ENCODE measurements at places on chromosomes 7 and 10. TPM values are rescaled to one million over a fixed set of nuclear protein-coding genes. Genes with fewer than 3 reads are reported as not detected.

The ITGB8 gene
- total RNA-seq = 1.5 TPM

The SRRM3 gene
- 6.1 TPM for total RNA-seq

The PAPSS2 gene
- total RNA-seq = 10.6 TPM

The CACNA2D1 gene
- 64.6 TPM for total RNA-seq

The OR6B1 gene
- total RNA-seq = not detected
